Activated naive CD4-positive, alpha-beta T cell treated with Interleukin-2 at 50 U/mL for 16 hours (primary cell): ENCODE measurements at places on chromosomes 3 and 15.

- DNase-seq: no peak
Observed at GRCh38 chr15:58568157-58568571, 136.4 kb downstream of the LIPC start.

- DNase-seq: no peak
Observed at GRCh38 chr3:47996440-47996839, 19.8 kb downstream of the MAP4 start.

DNA sequence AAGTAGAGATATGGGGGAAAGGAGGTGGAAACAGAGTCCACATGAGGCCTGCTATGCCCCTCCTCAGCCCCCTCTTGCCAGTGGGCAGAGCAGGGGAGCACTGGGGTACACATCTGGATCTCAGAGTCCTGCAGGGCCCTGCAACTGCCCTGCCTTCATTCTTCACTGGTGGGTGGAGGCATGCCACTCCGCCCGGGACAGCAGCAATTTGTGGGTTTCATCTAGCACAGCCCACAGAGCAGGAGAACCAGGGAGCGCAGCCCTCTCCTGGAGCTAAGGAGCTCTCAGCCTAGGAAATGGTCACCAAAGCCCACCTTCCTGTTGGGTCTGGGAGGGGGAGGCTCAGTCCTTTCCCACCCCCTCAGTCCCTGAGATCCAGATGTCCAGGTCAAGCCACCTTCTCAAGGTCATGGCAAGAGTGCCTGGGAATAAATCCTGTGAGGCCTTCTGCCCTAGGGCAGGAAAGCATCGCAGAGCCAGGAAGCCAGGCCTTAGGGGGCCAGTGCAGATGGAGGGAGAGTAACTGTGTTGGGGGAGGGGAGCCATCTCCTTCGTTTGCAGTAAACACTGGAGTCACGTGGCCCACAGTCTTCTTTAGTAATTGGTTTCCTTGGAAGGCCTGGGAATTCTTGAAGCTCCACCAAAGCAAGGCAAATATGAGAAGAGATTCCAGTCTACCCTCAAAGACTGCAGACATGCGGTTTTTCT is 31.0 kb downstream of the ANP32A start:
- DNase-seq: no peak

GRCh38 chr15:45391746-45392583 is 13.6 kb upstream of the GATM start:
- DNase-seq: no peak

DNA sequence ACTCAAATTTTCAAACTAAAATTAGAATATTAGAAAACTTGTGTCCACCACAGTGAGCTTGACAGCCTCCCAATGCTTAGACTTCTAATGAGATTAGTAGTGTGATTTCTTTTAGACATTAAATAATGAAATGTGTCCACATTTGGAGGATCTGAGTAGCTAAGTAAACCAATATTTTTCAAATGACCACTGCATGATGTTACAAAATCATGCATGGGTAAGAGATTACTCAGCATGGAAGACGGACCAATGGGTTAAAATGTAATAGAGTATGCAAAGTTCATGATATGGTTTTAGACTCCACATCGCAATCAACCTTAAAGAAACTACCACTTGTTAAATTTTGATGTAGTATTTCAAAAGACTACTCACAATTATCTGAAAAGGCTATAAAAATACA is 130.6 kb downstream of the IMPG2 start:
- DNase-seq: no peak

DNA sequence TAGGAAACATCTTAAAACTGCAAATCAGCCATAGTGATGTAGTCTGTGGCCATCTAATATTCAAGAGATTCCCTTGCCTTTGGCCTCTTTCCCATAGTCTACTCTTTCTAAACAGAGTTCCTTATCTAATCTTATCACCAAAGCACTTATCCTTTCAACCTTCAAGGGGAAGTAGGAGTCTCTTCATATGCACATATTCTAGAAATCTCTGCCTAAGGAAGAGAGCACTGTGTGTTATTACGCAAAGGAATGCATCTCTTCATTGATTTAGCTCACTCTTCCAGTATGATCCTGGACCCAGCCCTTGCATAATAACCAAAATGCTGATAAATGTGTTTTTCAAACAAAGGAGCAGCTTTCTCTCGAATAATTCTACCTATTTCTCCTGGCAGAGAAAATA is 253.7 kb upstream of the TPRG1 start:
- no peak for DNase-seq

- DNase-seq: no peak
Observed at GRCh38 chr3:120831066-120831465, 76.9 kb upstream of the STXBP5L start.

GRCh38 chr3:130014526-130014925 is 40.0 kb downstream of the TRH start:
- DNase-seq: no peak

DNA sequence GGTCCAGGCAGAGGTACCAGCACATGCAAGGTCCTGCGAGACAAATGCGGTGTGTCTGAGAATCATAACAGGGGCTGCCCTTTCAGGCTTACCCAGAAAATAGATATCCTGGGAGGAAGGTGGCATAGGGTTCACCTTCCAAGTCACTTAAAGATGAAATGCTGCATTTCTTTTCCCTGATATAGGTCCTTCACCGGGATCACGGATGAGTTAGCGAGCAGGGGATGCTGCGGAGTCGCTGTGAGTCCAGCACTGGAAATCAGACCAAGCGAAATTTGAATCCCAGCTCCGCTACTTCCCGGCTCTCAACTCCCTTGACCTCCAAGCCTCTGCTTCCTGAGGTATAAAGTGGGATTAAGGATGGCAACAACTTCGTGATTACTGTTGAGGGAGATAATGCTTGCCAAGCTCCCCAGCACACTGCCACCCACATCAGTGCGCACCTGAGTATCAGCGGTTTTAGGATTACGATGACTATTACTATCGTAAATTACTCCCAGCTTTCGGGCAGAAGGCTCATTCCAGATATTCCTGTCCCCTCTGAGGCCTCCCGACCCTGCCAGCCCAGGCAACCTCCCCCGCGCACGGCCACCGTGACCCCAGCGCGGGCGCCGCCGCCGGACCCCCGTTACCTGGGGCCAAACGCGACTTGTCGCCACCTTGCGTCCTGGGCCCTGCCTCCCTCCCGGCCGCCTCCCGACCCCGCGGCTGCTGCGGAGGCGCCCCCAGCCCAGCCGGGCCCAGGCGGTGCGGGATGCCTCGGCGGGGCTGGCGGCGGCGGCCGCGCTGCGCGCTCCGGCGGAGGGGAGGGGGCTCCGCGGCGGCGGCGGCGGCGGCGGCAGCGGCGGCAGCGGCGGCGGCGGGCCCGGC is 589 bp upstream of the GPR27 start:
- no peak for DNase-seq

DNA sequence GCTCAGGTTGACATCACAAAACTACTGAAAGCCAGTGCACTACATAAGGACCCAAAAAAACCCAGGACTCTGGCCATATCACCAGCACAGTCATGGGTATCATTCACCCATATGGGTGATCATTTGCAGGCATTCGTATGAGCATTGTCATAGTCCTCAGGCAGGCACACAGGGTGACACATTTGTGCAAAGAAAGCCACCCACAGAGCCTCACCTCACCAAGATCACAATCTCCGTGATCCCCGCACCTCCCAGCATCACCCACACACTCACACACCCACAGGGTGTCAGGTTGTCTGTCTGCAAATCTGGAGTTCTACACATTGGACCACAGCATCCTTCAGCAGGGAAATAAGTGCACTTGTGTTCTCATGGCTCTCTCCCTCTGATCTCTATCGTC is 166.0 kb upstream of the LPP start:
- DNase-seq: peak; percentile 74

DNA sequence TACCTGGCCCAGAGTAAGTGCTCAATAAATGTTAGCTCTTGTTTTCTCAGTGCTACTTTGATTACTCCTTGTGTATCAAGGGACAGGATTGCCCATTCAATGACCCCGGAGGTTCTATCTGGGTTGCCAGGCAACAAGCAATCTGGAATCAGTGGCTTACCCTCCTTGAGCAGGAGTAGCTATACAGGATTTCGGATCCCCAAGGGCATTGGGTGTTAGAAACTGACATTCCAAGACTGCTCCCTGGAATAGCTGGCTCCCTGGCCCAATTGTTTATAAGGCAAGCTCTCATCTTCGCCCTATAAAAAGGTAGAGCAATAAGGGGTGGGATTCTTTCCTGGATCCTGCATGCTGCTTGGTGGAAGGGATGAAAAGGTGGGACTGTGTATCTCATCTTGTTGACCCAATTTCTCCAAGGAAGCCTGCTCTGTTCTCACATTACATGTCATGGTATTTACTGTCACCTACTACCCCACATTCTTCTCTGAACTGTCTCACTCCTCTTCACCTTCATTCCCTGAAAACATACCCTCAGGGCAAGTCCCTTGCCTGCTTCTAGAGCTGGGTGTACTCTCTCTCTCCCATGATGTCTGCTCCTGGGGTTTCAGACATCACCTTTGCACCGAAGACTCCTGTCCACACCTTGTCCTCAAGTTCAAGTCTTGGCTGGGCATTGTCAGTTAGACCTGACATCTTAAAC is 26.4 kb upstream of the SCN10A start:
- no peak for DNase-seq

GRCh38 chr3:38561746-38562466 is 65.8 kb downstream of the EXOG start:
- no peak for DNase-seq

DNA sequence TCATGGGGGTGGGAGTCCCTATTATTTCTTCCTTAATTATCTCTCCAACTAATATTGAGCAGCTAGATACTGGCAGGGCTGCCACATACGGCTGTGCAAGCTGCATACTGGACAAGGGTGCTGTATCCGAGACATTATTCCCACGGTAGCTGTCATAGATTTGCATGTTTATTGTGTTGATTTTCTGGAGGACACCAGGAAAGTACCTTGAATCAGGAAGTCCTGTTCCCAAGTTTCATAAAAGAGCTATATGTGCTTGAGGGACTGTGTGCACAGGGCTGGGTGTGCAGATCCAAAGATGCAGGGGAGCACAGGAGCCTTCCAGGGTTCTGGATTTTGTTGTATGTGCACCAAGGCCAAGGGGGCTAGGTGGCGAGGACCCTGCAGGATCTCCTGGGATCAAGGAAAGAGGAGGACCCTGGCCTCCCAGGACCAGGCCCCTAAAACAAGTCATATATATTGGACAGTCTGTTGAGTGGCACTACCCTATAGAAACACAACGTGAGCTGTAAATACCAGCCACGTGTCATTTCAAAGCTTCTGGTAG is 119.2 kb upstream of the ALDH1A3 start:
- DNase-seq: no peak

DNA sequence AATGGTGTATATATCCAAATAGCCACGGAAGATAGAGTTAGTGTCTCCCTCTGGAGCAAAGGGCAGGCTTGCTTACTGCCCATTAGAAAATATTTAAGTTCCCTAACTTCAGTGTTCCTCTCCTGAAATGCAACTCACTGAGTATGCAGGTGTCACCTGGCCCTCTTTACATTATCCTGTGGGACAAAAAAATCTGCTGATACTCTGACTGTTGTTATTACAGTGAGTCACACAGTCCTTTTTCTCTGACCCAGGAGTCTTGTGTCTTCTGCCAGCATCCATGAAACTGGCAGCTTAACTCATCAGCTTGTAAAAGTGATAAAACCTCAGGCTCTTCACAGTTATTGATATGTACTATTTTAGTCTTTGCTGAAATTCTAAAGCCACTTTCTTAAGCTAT is 42.2 kb upstream of the RASGRF1 start:
- no peak for DNase-seq

DNA sequence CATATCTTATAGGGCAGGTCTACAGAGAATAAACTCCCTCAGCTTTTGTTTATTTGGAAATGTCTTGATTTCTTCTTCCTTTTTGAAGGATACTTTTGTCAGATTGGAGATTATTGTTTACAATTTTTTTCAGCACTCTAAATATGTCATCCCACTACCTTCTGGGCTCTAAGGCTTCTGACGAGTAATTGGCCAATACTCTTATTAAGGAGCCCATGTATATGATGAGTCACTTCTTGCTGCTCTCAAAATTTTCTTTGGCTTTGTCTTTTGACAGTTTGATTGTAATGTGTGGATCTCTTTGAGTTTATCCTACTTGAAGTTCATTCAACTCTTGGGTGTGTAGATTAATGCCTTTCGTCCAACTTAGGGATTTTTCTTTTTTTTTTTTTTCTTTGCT is 28.9 kb upstream of the CD200R1L start:
- no peak for DNase-seq

- no peak for DNase-seq
Observed at GRCh38 chr3:27914199-27914598, 192.1 kb upstream of the EOMES start.

GRCh38 chr3:42501681-42502428 is 588 bp upstream of the VIPR1 start:
- DNase-seq: peak; percentile 73
